ENCODE measurements at places on chromosomes 13 and 19.

DNA sequence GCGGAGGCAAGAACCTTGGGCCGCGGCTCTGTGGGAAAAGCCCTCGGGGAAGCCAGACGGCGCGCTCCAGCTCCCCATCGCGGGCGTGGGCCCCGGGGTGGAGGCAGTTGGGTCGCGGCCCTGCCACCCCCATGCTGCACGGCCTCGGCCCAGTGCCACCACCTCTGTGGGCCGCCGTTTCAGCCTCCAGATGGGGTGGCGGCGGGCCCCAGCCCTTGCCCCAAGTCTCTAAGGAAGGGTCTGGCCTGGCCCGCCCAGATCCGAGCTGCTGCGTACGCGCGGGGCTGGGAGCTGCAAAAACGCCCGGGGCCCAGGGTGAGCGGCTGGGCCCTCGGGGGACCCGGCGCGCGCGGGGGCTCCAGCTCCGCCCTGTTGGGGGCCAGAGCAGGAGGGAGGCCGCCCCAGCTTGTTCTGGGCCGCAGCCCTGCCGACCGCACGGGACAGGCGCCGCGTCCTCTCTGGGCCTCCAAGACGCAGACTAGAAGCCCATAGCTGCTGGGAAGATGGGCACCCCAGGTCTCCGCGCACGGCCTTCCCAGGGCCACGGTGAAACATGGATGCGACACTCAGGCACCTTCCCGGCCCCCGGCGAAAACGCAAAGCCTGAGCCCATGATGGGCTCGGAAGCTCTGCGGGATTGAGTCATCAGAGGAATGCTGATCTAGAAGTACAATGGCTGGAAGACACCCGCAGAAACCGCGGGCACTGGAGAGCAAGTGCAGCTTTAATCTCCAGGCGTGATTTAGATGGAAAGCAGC is 110.1 kb downstream of the KCTD15 start:
- no peak for DNase-seq

- peak; percentile 65 for DNase-seq
Measured at GRCh38 chr19:54464044-54464629, 559 bp upstream of the LENG9 start.

DNA sequence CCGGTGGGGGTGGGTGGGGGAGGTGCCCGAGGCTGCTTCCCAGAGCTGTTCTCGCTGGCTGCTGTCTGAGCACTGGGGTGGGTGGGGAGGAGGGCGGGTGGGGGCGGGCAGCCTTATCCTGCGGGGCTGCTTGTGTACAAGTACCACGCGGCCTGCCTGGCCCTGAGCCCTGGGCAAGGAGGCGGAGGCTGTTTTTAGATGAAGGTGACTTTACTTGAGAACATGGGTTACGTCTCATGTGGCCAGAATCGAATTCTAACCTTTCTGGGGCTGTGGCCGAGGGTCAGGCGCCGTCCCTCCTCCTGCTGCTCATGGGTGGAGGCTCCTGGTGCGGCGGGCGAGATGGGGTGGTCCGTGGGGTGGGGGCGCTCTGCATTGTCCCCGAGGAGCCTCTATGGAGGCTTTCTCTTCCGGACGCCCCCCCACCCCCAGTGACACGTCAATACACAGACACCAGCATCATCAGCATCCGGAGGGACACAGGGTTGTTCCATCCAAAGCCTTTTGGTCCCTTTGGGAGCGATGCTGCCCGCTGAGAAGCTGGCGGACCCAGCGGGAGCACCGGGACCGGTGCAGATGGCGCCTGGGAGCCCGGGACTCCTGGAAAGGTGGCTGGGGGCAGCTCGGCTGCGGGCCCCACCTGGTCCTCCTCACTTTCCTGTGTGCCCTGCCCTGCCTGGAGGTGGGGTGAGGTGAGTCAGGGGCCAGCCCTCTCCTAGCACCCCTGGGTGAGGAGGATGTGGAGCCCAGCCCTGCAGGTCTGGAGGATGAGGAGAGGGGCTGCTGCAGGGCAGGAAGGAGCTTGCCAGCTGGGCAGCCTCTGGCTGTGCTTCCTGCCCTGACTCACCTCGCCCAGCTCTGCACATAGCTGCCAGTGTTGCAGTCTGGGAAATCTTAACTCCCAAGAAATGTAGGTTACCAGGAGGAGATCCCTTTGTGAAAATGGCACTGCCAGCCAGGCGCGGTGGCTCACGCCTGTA is 3.4 kb downstream of the BSG start:
- DNase-seq: no peak

- no peak for DNase-seq
Measured at GRCh38 chr13:23949736-23950135, 52.4 kb upstream of the C1QTNF9B start.

- no peak for DNase-seq
Measured at GRCh38 chr19:18590273-18591272, 2.0 kb downstream of the REX1BD start.

DNA sequence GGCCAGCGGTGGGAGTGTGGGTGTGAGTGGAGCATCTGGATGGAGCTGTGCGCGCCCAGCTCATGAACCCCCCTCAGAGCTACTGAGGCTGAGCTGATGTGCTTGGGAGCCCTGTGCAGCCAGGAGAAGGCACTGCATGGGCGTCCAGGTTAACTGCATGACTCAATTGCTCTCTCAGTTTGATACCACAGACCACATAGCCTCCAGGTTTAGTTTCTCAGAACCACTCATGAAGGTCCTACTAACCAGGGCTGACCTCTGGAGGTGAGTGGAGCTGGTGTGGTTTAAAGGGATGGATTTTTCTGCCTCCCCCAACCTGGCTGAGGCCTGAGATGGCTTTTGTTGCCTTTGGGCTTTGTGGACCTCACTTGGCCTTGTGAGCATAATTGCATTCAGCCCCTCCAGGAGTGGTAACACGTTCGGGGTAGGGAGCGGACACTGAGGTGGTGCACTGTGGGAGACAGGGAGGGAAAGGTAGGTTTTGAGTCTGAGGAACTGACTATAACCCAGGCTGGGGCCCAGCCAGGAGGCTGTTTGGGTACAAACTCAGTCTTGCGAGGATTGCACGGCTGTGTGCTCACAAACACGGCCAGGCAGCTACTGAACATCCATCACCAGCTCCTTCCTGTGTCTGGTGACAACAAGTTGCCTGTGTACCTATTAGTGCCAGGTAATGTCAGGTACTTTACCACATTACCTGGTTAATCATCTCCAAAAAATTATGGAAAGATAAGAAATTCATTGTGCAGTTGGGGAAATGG is 97.5 kb downstream of the RGCC start:
- no peak for DNase-seq

DNA sequence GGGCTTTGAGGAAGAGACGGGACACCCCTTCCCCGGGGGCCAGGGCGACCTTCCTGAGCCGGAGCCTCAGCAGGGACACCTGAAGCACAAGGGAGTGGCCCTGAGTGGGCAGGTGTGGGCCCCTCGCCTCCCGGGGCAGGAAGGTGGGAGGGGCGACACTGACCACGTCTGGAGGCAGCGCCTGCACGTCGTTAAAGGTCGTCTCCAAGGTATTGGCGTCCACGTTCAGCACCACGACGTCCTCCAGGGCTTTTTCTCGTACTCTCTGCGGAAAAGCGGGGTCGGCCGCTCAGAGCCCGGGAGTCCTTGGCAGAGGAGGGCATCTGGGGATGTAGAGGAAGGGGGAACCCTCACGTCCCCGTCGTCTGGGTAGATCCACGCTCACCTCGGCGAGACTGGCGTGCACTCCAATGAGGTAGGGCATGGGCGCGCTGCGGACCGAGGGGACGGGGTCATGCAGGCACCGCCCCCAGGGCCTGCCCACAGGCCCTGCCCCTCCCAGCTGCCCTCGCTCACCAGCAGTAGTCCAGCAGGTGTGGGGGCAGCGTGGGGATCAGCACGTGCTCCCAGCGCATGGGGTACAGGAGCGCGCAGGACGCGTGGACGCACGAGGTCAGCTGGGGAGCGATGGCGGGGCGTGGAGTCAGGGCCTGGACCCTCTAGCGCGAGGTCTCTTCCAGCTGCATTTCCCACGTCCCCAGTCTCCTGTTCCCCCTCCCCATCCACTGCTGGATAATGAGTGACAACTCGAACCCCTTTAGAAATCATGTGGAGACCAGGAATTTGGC is 6.1 kb downstream of the DENND1C start:
- DNase-seq: no peak

- no peak for DNase-seq
Measured at GRCh38 chr19:31500946-31501345, 151.7 kb upstream of the TSHZ3 start.

DNA sequence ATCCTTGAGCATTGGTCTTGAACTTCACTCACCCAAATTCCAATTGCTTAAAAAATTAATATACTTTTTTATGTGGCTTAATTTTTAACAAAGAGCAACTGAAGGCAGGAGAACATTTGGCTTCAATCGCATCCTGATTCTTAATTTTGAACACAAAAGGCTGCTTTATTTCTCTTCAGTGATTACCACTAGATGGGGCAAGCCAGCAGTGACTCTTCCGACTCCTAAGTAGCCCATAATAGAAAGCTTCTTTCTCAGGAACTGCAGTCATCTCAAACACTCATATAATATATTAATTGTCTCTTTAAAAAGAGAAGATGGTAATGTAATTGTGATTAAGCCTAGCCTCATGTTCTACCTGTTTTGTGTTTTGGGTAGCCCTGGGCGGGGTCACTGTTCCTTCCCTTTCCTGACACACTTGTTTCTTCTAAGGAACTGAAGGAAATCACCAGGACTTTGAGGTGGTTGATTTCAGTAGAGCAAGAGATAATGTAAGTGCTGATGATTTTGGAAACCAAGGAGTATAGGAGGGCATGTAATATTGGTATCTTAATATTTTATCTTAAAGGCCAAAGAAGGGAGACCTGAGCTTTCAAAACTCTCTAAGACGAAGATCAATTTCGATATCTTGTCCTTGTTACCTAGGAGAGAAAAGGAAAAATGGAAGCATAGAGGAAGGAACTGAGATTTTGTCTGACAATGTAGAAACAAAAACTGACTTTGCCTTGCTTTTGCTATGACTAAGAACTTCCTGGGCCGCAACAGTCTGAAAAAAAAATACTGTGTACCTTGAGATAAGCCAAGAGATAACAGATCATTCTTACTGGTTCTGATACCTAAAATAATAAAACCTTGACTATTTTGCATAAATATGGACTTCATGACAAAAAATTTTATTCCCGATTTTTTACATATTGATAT is 73.1 kb downstream of the TNFSF13B start:
- no peak for DNase-seq

- DNase-seq: no peak
Measured at GRCh38 chr19:51948975-51949374, 21.7 kb downstream of the ZNF613 start.

DNA sequence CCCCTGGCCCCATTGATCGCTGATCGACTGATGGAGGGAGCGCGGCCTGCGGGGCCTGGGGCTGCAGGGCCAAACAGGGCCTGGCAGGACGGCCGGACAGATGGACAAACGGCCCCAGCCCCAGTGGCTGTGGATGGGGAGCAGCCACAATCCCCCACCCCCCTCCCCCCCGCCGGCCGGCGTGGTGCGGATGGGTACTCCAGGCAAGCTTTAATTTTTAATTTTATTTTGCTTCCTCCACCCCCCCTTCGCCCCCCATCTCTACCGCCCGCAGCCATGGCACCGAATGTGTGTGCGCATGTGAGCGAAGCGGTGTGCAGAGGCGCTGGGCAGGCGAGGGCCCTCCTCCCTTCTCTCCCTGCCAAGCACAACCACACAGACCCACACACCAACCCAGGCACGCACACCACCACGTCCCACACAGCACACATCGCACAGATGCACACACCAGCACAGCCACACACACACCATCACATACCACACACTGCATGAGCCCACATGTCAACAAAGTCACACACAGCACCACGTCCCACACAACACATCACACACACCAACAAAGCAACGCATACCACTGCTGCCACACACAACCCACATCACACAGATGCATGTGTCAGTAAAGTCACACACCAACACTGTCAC is 12.4 kb downstream of the ERFL start:
- no peak for DNase-seq

GRCh38 chr13:35478271-35479037 is 2.0 kb upstream of the MAB21L1 start:
- DNase-seq: no peak

DNA sequence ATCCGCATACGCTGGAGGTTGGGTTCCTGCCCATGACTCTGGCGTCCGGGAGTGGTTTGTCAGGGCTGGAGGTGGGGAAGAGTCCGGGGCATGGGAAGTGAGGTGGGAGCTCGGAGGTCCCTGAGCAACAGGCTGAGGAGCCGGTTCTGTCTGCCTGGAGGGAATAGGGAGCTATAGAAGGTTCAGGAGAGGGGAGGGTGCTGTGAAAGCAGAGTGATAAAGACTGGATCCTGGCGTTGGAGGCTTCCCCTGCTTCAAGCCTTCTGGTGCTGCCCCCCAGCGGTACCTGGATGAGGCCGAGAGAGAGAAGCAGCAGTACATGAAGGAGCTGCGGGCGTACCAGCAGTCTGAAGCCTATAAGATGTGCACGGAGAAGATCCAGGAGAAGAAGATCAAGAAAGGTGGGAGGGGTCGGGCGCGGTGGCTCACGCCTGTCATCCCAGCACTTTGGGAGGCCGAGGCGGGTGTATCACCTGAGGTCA is 2.6 kb downstream of the HMG20B start:
- no peak for DNase-seq

- DNase-seq: peak; percentile 55
Measured at GRCh38 chr19:32642771-32643170, 32.2 kb downstream of the ANKRD27 start.

DNA sequence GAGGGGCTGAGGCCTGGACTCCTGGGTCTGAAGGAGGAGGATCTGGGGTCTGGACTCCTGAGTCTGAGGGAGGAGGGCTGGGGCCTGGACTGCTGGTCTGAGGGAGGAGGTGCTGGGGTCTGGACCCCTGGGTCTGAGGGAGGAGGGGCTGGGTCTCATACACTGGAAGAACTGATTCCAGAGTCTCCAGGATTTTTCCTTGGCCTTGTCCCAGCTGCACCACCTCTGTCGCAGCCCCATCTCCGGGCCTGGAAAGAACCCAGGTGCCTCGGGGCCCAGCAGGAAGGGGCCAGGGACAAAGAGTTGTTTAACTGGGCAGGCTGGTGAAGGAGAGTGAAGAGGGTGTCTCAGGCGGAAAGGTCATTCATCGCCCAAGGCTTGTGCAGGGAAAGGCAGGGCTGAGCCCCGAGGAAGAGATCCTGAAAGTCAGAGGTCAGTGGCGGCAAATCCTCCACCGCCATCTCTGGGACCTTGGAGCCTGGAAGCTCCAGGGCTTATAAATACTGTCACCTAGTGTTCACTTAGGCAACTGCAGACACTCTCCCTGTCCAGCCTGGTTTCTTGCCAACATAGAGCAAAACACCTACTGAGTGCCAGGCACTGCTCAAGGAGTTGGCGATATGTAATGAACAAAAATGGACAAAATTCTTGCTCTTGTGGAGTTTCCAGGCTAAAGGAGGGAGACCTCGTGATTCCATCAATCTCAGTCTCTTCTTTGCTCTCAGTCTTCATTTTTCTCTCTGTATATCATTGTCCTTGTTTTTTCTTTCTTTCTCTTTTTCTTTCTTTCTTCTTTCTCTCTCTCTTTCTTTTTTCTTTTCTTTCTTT is 4.4 kb upstream of the KCNN4 start:
- peak; percentile 19 for DNase-seq

DNA sequence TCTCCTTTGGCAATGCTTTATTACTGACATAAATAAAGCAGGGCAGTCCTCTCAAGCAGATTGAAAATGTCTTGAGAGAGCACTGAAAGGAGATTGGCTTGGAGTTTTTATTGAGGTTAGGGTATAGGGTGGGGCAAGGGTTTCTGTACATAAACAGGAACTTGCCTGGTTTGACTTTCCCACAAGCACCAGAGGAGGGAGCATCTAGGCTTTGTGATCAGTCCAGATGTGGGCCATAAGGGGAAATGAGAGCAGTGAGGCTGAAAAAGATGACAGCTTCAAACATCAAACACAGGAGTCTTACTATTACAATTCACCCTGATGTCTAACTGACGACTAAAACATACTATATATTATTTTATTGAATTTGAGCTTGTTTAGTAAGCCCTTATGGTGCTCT is 260.9 kb downstream of the MTUS2 start:
- no peak for DNase-seq

GRCh38 chr13:104114101-104114500 is 1047.9 kb upstream of the SLC10A2 start:
- DNase-seq: no peak
